Lower leg skin (tissue), 4 donors: ENCODE measurements at places on chromosomes 2 and 18. TPM values are rescaled to one million over a fixed set of nuclear protein-coding genes. Genes with fewer than 3 reads are reported as not detected.

Gene IL1RL2
- total RNA-seq: 16.4 TPM

DNA sequence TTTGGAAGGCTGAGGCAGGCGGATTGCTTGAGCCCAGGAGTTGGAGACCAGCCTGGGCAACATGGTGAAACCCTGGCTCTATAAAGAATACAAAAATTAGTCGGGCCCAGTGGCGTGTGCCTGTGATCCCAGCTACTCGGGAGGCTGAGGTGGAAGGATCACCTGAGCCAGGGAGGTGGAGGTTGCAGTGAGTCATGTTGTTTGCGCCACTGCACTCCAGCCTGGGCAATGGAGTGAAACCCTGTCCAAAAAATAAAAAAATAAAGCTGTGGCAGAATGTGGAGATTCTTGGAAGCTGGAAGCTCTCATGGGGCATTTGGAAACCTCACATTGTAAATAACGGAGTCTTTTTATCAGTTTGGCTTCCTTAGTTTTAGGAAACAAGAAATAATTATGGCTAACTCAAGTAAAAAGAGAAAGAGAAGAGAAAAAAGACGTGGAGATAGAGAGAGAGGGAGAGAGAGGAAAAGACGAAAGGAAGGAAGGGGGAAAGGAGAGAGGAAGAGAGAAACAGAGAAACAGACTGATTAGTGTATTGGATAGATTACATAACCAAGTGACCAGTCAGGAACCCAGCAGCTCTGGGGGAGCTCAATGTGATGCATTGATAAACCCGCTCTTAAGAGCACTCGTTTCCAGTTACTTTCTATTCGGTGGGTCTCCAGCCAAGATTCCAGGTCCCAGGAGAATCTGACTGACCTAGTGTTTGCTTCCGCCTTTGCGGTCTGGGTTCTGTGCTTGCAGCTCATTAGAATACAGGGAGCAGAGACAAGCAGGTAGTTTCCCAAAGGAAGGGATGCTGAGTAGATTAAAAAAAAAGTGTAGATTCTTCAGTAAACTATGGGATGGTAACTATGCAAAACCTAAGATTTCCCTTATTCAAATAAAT, 1.1 kb upstream of the SPAST start:
- peak; percentile 82 for DNase-seq

DNA sequence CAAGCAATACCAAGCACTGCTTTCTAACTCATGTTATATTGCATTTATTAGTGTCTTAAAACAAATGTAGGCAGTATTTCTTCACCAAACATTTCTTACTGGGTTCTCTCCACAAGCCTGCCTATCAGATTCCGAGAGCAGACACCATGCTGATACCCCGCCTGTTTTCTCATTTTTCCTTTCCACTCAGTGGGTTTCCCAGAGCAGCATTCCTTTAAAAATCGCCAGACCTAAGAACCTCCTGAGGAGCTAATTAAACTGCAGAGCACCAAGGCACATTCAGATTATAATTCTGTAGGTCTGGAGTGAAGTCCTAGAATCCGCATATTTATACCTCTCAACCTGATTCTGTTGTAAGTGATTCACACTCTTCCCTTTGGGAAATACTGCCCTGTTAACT, 405.6 kb downstream of the TNS1 start:
- DNase-seq: no peak

GRCh38 chr18:57519668-57520424, 66.7 kb downstream of the FECH start:
- no peak for DNase-seq

GRCh38 chr2:41836948-41837347, 210.9 kb upstream of the PKDCC start:
- no peak for DNase-seq

Gene METTL5
- 34.2 TPM for total RNA-seq

DNA sequence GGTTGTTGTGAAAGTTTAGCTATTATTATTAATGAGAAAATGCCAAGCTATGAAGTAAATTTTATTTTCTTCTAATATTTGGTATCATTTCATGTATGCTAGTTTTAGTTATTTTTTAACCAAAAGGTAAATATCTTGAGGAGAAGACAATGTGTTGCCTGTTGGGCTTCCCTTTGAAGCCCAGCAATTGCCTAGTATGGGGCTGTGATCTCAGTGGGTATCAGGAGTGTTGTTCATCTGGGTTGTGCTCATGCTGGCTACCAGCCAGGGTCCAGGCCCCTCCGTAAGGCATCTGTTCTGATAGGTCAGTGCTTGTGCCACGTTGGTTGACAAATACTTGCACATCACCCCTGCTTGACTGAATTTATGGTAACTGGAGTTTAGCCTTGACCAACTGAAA, 38.0 kb upstream of the DARS1 start:
- DNase-seq: no peak
